ENCODE measurements at places on chromosomes 2 and 18. TPM values are rescaled to one million over a fixed set of nuclear protein-coding genes. Genes with fewer than 3 reads are reported as not detected.

DNA sequence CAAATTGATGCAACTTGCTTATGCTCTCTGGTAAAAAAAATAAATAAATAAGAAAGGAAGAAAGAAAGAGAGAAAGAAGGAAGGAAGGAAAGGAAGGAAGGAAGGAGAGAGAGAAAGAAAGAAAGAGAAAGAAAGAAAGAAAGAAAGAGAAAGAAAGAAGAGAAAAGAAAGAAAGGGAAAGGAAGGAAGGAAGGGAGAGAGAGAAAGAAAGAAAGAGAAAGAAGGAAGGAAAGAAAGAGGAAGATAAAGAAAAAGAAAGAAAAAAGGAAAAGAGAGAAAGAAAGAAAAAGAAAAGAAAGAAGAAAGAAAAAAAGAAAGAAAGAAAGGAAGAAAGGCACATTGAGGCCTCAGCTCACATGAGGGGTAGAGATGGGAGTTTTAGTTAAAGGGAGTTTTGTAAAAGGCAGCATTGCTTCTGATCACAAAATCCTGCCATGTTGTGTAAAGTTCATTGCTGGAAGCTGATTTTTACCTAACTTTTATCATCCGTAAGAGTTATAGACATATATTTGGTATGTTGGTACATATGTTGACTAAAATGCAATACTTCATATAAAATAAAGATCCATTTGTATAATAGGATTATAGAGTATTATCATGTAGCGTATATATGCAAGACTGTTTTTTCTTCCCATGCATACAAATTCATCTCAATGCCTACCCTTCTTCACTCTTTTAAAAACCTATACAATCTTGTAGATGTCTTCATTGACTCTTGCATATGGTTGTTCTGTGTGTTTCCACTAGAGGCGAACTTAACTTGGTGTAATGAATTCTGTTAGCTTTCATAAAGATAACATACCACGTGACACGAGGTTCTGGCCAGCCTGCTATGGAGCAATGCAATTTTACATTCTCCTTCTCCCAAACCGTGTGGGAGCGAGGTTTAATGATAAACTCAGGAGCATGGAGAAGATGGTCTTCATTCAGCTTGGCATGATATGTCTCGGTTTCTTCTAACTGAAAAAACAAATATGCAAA is 32.8 kb downstream of the MYOM1 start:
- H3K4me1 ChIP-seq, result no peaks in the 10 kb centered on the region
- H3K4me3 ChIP-seq, result no peak overlapping the region
- no peaks in the 10 kb centered on the region for H3K36me3 ChIP-seq

- H3K4me1 ChIP-seq, result peaks cover 20% of the 10 kb centered on the region
- peak overlapping the region; percentile 36 for H3K4me3 ChIP-seq
- no peaks in the 10 kb centered on the region for H3K36me3 ChIP-seq
- no peaks in the 10 kb centered on the region for H3K27me3 ChIP-seq
- DNase-seq, result no peak
Observed at GRCh38 chr2:203835892-203836800, 31.4 kb upstream of the CTLA4 start.

The HES6 gene
- 1.6 TPM for total RNA-seq

The NEU4 gene
- 0.37 TPM for total RNA-seq

GRCh38 chr2:136486115-136486514 is 279.2 kb upstream of the THSD7B start:
- no peak overlapping the region for H3K27ac ChIP-seq
- H3K27me3 ChIP-seq, result peaks cover 6% of the 10 kb centered on the region
- H3K4me3 ChIP-seq, result no peak overlapping the region
- no peak for DNase-seq
- H3K4me1 ChIP-seq, result no peaks in the 10 kb centered on the region

The LAMA1 gene
- not detected for total RNA-seq

- H3K27me3 ChIP-seq, result no peaks in the 10 kb centered on the region
- DNase-seq, result no peak
- H3K4me3 ChIP-seq, result no peak within 1 kb of the TSS
Observed at GRCh38 chr2:85694052-85695025, at the start of gene GNLY. Gene GNLY, plus strand, starts transcription at chr2:85694358. Its CDS starts 61 bp downstream, at chr2:85694419.

- no peak within 1 kb of the TSS for H3K27ac ChIP-seq
- peaks cover 89% of the 10 kb centered on the region for H3K27me3 ChIP-seq
- H3K36me3 ChIP-seq, result no peaks in the 10 kb centered on the region
- H3K4me3 ChIP-seq, result peak within 1 kb of the TSS; percentile 57
- H3K4me1 ChIP-seq, result peaks cover 4% of the 10 kb centered on the region
Observed at GRCh38 chr2:176151442-176152287, at the start of gene HOXD4. Gene HOXD4, plus strand, starts transcription at chr2:176151550. Its CDS starts 84 bp downstream, at chr2:176151634.

The ITM2C gene
- total RNA-seq, result 58.7 TPM

- DNase-seq, result no peak
- no peak overlapping the region for H3K27ac ChIP-seq
Observed at GRCh38 chr18:61085761-61086160, 247.5 kb upstream of the CDH20 start.

The LCT gene
- total RNA-seq, result 0.19 TPM

The ZBTB7C gene
- total RNA-seq, result not detected

The MC4R gene
- not detected for total RNA-seq

- H3K4me1 ChIP-seq, result peaks cover 9% of the 10 kb centered on the region
- H3K27me3 ChIP-seq, result peaks cover 88% of the 10 kb centered on the region
- H3K27ac ChIP-seq, result no peak overlapping the region
- no peaks in the 10 kb centered on the region for H3K36me3 ChIP-seq
- no peak overlapping the region for H3K4me3 ChIP-seq
- no peak for DNase-seq
Observed at GRCh38 chr2:104867813-104868504, 14.0 kb downstream of the POU3F3 start.

DNA sequence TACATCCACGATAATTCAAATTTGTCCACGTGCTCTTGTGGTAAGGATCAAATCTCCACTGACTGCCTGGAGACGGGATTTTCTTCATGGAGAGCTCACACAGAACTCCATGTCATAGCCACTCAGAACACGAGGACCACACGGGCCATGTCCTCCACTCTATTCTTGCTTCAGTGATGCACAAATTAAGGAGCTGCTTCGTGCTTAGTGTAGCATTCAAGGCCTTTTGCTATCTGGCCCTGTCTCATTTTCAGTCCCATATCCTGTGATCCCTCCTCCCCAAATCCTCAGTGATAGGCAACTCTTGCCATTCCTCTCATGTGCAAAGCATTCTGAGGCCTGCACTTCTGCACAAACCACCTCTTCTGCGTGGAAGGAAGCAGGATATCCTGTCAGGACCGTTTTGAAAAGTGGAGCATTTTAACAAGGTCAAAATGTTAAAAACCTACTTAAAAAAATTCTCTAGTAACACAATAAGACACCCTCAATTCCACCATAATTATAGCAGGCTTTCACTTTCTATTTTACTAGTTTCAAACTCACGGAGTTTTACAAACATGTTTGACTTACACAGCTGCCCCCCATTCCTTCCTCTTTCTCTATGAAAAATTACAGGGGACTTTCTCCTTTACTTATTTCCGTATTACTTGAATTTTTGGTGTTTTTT is 35.2 kb downstream of the ST3GAL5 start:
- H3K36me3 ChIP-seq, result peaks cover 6% of the 10 kb centered on the region
- peak overlapping the region; percentile 82 for H3K4me3 ChIP-seq
- peak overlapping the region; percentile 88 for H3K27ac ChIP-seq
- no peaks in the 10 kb centered on the region for H3K27me3 ChIP-seq
- no peak for DNase-seq
- peaks cover 47% of the 10 kb centered on the region for H3K4me1 ChIP-seq

DNA sequence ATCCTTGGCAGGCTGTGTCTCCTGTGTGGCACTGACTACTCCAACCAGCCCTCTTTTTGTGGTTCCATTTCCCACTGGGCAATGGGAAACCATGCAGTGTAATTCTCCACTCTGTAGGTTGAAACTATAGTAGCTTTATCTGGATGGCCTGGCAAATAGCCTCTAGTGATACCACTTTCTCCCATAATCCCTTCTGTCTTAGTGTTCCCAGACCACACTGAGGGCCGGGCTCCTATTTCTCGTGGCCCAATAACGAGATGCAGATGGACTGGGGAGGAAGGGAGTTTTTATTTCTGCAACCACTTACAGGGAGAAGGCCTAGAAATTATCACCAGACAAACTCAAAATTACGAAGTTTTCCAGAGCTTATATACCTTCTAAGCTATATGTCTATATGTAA is 24.7 kb downstream of the SKA1 start:
- H3K4me3 ChIP-seq, result no peak overlapping the region
- DNase-seq, result no peak
- H3K36me3 ChIP-seq, result no peaks in the 10 kb centered on the region
- H3K4me1 ChIP-seq, result peaks cover 10% of the 10 kb centered on the region

The CDK15 gene
- total RNA-seq, result not detected

GRCh38 chr2:136054856-136055255 is 63.1 kb downstream of the CXCR4 start:
- H3K36me3 ChIP-seq, result peaks cover 2% of the 10 kb centered on the region
- no peak for DNase-seq
- no peaks in the 10 kb centered on the region for H3K27me3 ChIP-seq

DNA sequence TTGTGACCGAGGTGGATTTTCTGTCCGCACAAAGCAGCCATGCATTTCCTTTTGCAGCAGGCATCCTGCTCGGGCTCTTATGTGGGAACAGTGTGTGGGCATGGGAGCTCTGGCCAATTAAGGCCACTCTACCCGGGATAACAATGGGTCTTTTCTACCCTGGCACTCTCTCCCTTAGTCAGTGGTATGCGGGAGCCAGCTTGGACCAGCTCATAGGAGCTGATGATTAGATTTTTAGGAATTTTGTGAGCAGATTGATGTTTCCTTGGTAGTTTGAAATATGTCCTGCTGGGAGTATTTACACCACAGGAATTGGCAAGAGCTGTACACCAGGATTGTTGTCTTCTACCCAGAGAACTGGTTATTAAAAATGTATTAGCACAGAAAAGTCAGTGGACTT is 89.3 kb downstream of the SPP2 start:
- H3K4me3 ChIP-seq, result no peak overlapping the region
- DNase-seq, result no peak
- H3K4me1 ChIP-seq, result peaks cover 19% of the 10 kb centered on the region
- no peaks in the 10 kb centered on the region for H3K36me3 ChIP-seq

- H3K27me3 ChIP-seq, result peaks cover 19% of the 10 kb centered on the region
- no peaks in the 10 kb centered on the region for H3K36me3 ChIP-seq
- H3K4me1 ChIP-seq, result no peaks in the 10 kb centered on the region
- no peak overlapping the region for H3K27ac ChIP-seq
Observed at GRCh38 chr18:23614413-23614812, 28.1 kb upstream of the NPC1 start.

DNA sequence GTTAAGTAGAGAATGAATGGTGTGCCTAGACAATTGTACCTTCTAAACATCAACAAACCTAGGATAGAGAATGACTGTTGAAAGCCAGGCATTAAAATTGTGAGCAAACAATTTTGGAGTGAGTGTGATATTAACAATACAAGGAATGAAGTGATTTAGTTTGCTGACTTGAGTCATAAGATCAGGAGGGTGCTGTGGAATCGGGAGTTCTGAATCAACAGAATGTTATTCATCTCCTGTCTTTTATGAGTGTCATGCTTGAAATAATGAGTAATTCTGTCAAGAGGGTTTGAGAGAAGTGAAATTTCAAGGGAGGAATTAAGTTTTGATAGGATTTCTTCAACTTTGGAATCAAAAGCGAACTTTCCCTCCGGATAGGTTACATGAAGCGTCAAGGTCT is 214.4 kb upstream of the DSEL start:
- no peaks in the 10 kb centered on the region for H3K36me3 ChIP-seq
- no peak overlapping the region for H3K4me3 ChIP-seq
- H3K4me1 ChIP-seq, result no peaks in the 10 kb centered on the region
- H3K27me3 ChIP-seq, result no peaks in the 10 kb centered on the region
- no peak for DNase-seq

- peaks cover 22% of the 10 kb centered on the region for H3K27me3 ChIP-seq
- peak overlapping the region; percentile 8 for H3K27ac ChIP-seq
- peak overlapping the region; percentile 48 for H3K4me3 ChIP-seq
- peaks cover 8% of the 10 kb centered on the region for H3K4me1 ChIP-seq
- DNase-seq, result peak; percentile 4
Observed at GRCh38 chr2:44894058-44894457, 47.4 kb upstream of the SIX3 start.

The KCNG3 gene
- 0.22 TPM for total RNA-seq

The ACVR1C gene
- total RNA-seq, result 2.3 TPM

- no peak for DNase-seq
- H3K4me3 ChIP-seq, result no peak overlapping the region
- H3K4me1 ChIP-seq, result peaks cover 13% of the 10 kb centered on the region
- no peaks in the 10 kb centered on the region for H3K36me3 ChIP-seq
- H3K27me3 ChIP-seq, result no peaks in the 10 kb centered on the region
Observed at GRCh38 chr2:179234658-179235240, 29.9 kb downstream of the SESTD1 start.

The LIPG gene
- total RNA-seq, result not detected

GRCh38 chr2:138949517-138949916 is 169.3 kb upstream of the NXPH2 start:
- no peak for DNase-seq
- H3K4me3 ChIP-seq, result no peak overlapping the region
- H3K4me1 ChIP-seq, result no peaks in the 10 kb centered on the region
- H3K27me3 ChIP-seq, result no peaks in the 10 kb centered on the region
- no peaks in the 10 kb centered on the region for H3K36me3 ChIP-seq
- H3K27ac ChIP-seq, result no peak overlapping the region

The GRB14 gene
- total RNA-seq, result not detected

DNA sequence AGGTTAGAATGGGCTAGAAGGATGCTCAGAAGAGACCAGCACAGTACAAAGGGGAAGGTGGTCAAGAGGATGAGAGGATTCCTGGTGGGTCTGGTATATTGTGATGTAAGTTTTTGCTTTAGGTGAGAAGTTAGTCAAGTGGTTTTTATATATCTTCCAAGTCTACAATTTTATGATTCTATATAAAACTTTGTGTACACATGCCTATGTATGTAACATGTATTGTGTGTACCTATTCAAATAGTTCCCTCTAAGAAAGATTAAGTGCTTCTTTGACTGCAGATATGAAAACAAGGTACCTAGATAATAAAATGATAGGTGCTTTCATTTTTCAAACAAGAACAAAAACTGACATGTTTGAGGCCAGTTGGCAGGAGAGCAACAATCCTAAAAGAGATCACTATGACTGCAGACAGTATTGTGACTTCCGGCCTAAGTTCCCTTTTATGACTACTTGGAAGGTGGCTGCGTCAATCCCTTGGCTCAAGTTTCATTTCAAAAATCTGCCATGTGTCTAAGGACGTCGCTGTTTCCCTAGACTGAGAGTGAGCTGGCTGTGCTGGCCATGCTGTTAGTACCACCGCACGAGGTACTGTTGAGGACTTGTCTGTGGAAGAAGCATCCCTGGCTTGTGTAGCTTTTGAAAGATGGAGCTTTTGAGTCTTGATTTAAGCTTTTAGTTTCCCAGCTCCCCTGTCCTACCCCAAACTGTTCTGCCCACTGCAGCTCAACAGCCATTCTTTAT is 123.1 kb downstream of the PRPF40A start:
- no peaks in the 10 kb centered on the region for H3K36me3 ChIP-seq
- H3K27ac ChIP-seq, result no peak overlapping the region
- no peaks in the 10 kb centered on the region for H3K27me3 ChIP-seq
- peaks cover 10% of the 10 kb centered on the region for H3K4me1 ChIP-seq

Measured in activated T-cell treated with anti-CD3 and anti-CD28 coated beads, Interleukin-2, amount 50 U/mL, for 72 hours (primary cell).